COR-L47 (cell line): ENCODE measurements at places on chromosomes 12 and 14.
A peak's percentile ranks its signal among the peaks of the same experiment; 100 is the strongest.

DNA sequence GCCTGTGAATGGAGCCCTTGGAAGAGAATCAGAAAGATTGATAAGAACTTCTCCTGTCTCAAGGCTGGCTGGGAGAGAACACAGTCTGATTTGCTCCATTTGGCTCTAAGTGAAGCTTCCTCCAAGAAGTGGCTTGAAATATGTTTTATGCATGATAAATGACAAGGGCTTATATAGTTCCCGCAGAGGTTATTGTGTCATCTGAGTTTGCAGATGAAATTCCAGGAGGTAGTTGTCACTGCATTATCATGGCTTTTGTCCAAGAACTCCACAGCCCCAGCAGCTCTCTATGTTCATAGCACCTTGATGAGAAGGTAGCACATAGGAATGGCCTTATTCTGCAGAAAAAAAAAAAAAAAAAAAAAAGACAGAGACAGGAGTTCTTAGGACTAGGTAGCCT lies 108.5 kb downstream of the DACT1 start:
- DNase-seq: no peak

DNA sequence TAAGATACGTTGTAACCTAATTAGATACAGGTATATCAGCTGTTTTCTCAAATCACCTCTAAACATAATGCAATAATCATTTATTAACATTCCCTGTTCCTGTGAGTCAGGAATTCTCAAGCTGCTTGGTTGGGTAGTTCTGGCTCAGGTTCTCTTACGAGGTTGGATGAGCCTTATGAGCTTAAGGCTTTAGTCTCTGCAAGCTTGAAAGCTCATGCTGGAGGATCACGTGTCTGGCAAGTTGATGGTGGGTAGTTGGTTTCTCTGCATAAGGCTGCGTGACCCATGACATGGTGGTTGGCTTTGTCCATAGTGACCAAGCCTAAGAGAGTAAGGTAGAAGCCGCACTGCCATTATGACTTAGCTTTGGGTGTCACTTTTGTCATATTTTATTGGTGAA lies 62.0 kb downstream of the PLEKHA5 start:
- DNase-seq: no peak

DNA sequence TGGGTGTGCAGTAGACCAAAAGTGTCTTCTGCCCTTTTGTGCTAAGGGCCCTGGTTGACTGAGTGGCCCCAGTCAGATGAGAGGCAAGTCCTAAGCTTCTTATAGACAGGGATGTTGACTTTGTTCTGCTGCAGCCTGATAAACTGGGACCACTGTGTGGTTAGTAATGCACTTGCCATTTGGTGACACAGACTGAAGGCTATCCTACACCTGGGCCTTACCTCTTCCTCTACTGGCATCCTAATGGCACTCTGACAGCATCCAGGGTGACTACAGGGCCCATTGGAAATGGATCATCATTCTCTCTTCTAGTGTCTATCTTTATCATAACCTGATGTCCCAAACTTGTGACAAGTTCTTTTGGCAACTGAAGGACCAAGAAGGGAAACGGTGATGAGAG lies 3.3 kb downstream of the SDR39U1 start:
- DNase-seq: no peak

GRCh38 chr14:29937116-29937515 lies 9.5 kb upstream of the PRKD1 start:
- no peak for DNase-seq

- DNase-seq: no peak
Measured at GRCh38 chr12:38149395-38150073, 167.0 kb upstream of the ALG10B start.

DNA sequence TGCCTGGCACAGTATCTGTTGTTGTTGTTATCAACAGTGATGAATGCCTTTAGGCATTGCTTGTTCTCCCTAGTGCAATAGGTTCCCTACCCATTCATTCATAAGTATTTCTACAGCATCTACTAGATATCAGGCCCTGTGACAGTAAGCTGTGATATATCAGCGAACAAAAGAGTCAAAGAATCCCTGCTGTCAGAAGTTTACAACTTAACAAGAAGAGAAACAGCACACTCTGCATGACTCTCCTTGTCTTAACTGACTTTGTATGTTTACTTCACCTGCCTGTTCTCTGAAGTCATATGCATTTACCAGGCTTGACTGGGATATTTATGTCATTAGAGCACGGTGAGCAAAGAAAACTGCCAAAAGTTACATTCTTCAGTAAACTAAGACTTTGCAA lies 452.2 kb upstream of the RPL10L start:
- DNase-seq: no peak

GRCh38 chr14:95663226-95663797 lies 22.9 kb upstream of the TCL1B start:
- DNase-seq: no peak

- DNase-seq: no peak
Measured at GRCh38 chr12:128754275-128754674, 69.5 kb downstream of the SLC15A4 start.

GRCh38 chr14:89616852-89617341 lies 199.9 kb upstream of the FOXN3 start:
- peak; percentile 40 for DNase-seq

GRCh38 chr12:62211510-62211909 lies 48.7 kb upstream of the USP15 start:
- no peak for DNase-seq

DNA sequence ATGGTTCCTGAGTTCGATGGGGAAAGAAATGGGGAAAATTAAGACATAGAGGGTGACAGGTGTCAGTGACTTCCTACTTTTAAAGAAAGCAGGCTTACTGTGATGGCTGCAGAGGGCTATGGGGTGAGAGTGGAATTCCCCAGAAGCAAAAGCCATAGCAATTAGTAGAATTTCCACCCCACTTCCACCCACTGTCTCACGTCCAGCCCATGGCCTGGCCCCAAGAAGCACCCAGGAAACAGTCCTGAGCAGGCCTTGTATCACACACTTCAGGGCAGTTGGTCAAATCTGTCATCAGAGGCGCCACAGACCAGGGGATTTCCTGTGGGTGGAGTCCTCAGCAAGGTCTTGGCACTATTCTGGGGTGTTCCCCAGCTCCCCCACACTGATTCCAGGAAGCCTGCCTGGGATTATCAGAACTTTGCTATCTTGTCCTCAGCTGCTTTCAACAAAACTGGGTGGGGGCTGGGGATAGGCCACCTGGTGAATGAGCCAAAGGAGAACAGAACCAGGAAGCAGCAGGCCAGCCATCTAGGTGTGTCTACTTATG lies 120.1 kb upstream of the CCND2 start:
- DNase-seq: no peak

- no peak for DNase-seq
Measured at GRCh38 chr12:57781801-57782200, 786 bp upstream of the TSFM start.
